ENCODE measurements at places on chromosomes 3 and 15.
A peak's percentile ranks its signal among the peaks of the same experiment; 100 is the strongest.

GRCh38 chr3:49383387-49383786 is 25.2 kb upstream of the GPX1 start:
- no peaks in the 10 kb centered on the region for H3K36me3 ChIP-seq
- H3K27ac ChIP-seq, result no peak overlapping the region
- H3K27me3 ChIP-seq, result no peaks in the 10 kb centered on the region
- DNase-seq, result no peak
- H3K4me1 ChIP-seq, result peaks cover 98% of the 10 kb centered on the region
- no peak overlapping the region for H3K4me3 ChIP-seq

DNA sequence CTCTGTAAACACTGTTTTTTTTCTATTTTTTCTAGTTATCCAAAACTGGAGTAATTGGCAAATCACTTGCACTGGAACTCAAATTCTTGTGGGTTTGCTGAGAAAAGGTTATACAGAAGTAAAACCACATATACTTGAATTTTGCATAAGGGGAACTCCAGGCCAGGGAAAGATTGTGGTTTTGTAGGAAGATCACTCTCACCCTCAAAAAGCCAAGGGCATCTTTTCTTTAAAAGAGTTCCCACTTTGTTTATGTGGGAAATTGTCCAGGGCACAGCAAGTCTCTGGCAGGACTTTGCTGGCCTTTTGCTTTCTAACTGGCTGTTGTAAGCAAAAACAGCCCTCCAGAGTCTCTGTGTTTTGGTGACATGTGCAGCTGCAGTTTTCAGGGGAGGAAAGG is 340.3 kb upstream of the RBMS3 start:
- no peak for DNase-seq

GRCh38 chr3:45093176-45093575 is 53.0 kb downstream of the CDCP1 start:
- H3K4me3 ChIP-seq, result no peak overlapping the region
- DNase-seq, result no peak
- H3K4me1 ChIP-seq, result peaks cover 29% of the 10 kb centered on the region
- no peaks in the 10 kb centered on the region for H3K27me3 ChIP-seq
- H3K36me3 ChIP-seq, result peaks cover 12% of the 10 kb centered on the region

- no peak overlapping the region for H3K27ac ChIP-seq
- no peak for DNase-seq
- no peaks in the 10 kb centered on the region for H3K4me1 ChIP-seq
Observed at GRCh38 chr3:192751148-192751547, 23.8 kb upstream of the FGF12 start.

GRCh38 chr15:50116477-50116876 is 2.6 kb downstream of the ATP8B4 start:
- H3K27me3 ChIP-seq, result no peaks in the 10 kb centered on the region
- no peak overlapping the region for H3K27ac ChIP-seq
- DNase-seq, result no peak
- H3K4me1 ChIP-seq, result peaks cover 6% of the 10 kb centered on the region
- H3K36me3 ChIP-seq, result no peaks in the 10 kb centered on the region
- H3K4me3 ChIP-seq, result no peak overlapping the region

- H3K4me3 ChIP-seq, result no peak overlapping the region
- H3K27me3 ChIP-seq, result no peaks in the 10 kb centered on the region
- no peaks in the 10 kb centered on the region for H3K4me1 ChIP-seq
- H3K36me3 ChIP-seq, result no peaks in the 10 kb centered on the region
- DNase-seq, result no peak
Observed at GRCh38 chr3:43417133-43417532, 130.8 kb downstream of the SNRK start.

- H3K4me3 ChIP-seq, result no peak overlapping the region
- no peaks in the 10 kb centered on the region for H3K36me3 ChIP-seq
Observed at GRCh38 chr3:179660872-179661271, 8.0 kb downstream of the USP13 start.

DNA sequence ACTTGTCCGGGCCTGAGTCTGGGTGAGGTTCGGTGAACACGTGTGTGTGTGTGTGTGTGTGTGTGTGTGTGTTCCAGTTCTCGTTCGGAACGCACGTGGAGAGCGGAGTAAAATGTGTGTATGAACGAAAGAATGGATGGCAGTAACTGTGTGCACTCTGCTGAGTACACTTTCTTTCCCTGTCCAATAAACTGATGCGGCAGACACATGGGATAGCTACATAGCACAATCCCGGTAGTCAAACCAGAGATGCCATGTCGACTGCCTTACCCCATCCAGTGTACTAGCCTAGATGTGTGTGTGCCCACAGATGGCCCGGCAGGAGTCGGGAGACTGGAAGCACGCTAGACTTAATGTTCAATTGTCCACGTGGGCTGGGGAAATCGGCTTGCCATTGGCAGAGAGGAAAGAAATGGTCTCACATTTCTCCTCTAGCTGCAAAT is 507 bp upstream of the GOLIM4 start:
- H3K4me3 ChIP-seq, result peak overlapping the region; percentile 80
- H3K36me3 ChIP-seq, result no peaks in the 10 kb centered on the region
- H3K4me1 ChIP-seq, result peaks cover 4% of the 10 kb centered on the region
- peak; percentile 89 for DNase-seq
- H3K27ac ChIP-seq, result peak overlapping the region; percentile 99

Measured in stomach (tissue), 19 donors.